Activated T-cell treated with anti-CD3 and anti-CD28 coated beads, Interleukin-2, amount 50 U/mL, for 1 hour (primary cell): ENCODE measurements at places on chromosomes 2 and 18.

DNA sequence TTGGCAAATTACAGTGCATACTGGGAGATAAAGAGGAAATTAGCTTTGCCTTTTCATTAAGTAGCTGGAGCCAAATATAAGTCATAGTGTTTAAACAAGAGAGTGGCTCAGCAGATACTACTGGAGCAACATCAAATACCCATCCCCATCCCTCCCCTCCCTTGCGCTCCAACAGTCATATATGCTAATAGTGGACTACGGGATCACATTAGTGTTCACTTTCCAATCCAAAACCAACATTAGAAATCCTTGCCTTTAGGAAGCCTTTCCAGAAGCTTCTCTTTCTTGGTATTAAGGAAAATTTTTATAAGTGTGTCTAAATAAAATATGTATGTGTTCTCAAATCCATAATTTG, 1669.3 kb downstream of the SUCLG1 start:
- DNase-seq: no peak

- no peak for DNase-seq
Observed at GRCh38 chr2:8438996-8439395, 242.9 kb upstream of the ID2 start.

- no peak for DNase-seq
Observed at GRCh38 chr2:165898381-165898780, 55.2 kb downstream of the TTC21B start.

DNA sequence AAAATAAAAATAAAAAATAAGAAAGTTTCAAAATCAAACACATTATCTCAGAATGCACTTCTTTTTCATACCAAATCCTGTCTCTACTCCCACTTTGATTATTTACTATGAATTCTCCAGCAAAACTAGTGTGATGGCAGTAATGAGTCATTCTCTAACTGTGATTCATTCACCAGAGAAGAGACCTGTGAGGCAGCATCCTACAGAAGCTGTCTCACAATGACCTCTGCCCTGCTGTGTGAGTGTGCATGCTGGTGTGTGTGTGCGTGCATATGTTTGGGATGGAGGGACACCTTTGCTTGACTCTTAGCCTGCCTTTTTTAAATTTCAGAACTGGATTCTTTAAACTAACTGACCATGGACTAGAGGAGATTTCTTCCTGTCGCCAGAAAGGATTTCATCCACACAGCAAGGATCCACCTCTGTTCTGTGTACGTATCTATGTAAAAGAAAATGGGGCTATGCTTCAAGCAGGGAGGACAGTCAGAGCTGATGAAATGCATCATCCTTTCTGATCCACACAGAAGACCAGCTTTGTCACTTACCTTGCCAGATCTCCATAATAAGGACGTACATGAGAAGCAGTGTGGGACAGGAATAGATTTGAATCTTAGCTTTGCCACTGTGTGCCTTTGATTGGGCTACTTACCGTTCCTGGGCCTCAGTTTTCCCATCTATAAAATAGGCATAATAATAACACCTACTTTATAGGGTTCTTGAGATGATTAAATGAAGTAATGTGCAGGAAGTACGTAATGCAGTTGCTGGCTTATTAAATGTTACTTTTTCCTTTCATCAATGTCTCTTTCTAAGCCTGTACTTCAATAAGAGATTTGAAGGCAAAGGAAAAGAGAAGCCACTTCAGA, 31.2 kb downstream of the STAMBP start:
- no peak for DNase-seq

- DNase-seq: no peak
Observed at GRCh38 chr2:41510108-41510507, 537.7 kb upstream of the PKDCC start.

- no peak for DNase-seq
Observed at GRCh38 chr2:121284463-121285449, at the start of gene TFCP2L1. TSS of gene TFCP2L1 (minus strand) at chr2:121285202. CDS start at chr2:121285109, 93 bp downstream.

DNA sequence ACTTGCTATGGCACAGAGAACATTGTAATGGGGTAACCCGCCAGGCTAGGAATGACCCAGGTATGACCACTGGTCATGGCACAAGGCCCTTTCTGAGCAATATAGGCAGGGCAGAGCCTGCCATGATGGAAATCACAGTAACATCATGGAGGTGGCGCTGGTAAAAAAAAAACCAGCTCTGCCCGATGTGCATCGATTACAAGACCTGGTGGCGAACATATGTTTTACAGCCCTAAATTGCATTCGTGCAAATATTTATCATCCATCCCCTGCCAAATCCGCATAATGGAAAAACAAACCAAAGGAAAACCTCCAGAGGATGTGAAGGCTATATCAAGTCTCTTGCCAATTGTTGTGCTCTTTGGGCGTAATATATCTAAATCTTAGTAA, 60.6 kb downstream of the SEMA4F start:
- no peak for DNase-seq

GRCh38 chr18:55101458-55101824, 142.2 kb upstream of the CCDC68 start:
- DNase-seq: no peak

- peak; percentile 8 for DNase-seq
Observed at GRCh38 chr2:20593072-20594034, 57.5 kb downstream of the HS1BP3 start.

- no peak for DNase-seq
Observed at GRCh38 chr2:161190050-161190449, 29.8 kb downstream of the TANK start.

- DNase-seq: no peak
Observed at GRCh38 chr2:172931256-172931894, 144.3 kb upstream of the MAP3K20 start.

DNA sequence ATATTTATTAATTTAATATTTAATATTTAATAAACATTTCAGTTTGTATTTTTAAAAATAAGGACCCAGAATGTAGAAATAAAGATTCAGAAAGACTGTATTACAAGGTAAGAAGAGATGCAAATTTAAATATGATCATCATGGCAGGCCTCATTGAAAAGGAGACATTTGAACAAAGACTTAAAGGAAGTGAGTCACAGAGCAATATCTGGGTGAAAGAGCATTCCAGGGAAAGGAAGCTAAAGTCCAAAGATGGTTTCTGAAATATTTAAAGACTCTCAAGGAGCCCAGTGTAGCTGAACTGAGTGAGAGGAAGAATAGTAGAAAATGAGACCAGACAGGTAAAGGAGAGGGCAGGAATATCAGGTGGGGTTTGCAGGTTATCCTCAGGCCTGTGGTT, 5.9 kb downstream of the SCYGR4 start:
- no peak for DNase-seq

DNA sequence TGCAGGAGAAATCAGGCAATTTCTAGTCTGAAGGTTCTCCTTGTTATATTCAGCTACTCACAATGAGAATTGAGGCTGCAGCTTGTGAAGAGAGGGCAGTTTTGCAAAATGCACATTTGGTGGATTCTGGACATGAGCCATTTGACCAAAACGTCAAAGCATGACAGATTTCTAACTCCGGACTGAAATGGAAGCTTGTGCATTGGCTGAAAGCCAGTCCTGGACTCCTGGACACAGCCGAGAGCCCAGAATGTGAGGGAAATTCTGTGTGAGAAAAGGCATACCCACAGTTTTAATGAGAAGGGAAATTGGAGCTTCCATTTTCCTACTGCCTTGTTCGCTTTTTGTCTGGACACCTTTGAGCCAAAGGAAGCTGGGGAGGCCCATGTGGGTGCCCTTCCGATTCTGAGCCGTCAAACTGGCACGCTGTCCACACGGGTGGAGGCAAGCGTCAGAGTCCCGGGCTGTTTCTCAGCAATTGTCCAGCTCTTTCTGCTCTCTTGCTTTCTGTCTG, 23.7 kb upstream of the ROCK2 start:
- no peak for DNase-seq

DNA sequence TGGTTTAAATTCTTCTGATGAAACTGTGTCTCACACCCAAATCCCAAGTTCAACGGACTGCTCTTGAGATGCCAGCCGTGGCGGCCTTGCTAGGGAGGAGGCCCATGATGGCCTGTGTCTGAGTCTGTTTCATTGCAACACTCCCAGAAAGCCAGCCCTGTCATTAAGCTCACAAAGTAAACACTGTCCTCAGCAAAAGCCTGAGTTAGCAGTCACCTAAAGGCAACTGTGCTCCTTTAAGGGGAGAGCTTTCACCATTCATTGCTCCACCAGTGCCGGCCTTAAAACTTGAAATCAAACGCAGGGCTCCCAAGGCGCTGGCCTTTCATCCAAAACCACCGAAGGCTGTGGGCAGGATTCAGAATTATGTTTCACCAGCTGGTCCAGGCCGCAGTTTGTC, 42.5 kb upstream of the PPP1CB start:
- DNase-seq: no peak

GRCh38 chr2:233407771-233408181, 53.5 kb downstream of the DGKD start:
- no peak for DNase-seq

DNA sequence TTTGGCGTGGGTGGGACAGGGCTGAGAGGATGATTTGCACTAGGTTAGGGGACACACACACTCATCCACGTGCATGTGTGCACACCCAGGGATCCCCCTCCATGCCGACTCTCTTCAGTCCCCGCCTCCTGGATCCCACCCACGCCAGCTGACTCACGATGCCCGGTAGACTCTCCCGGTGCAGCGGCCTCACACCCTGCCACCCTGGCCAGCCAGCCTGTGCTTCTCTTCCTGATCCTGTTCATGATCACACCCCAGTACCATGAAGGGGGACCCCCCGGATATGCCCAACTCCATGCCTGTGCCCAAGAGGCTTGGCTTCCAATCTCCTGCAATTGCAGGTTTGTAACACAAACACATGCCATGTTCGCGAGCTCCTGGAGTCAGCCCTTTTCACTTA, 157.8 kb upstream of the HDAC4 start:
- DNase-seq: no peak

DNA sequence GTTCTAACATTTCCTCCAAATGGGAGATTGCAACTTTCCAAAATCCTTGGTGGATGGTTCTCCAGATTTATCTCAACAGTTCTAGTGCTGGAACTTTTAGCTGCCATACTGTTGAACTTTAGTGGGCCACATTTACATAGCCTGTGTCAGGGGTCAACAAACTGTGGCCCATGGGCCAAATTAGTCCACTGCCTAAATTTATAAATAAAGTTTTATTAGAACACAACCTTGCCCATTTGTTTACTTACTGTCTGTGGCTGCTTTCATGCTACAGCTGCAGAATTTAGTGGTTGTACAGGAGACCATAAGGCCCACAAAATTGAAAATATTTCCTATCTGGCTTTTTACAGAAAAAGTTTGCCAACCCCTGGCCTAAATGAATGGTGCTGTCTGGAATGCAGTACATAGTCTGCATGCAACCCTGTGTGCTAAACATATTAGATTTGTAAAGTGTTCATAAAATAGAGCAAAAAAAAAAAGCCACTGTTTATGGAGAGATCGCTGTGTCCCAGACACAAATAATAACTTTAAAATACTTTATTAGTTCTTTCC, 30.3 kb downstream of the MGAT5 start:
- no peak for DNase-seq

DNA sequence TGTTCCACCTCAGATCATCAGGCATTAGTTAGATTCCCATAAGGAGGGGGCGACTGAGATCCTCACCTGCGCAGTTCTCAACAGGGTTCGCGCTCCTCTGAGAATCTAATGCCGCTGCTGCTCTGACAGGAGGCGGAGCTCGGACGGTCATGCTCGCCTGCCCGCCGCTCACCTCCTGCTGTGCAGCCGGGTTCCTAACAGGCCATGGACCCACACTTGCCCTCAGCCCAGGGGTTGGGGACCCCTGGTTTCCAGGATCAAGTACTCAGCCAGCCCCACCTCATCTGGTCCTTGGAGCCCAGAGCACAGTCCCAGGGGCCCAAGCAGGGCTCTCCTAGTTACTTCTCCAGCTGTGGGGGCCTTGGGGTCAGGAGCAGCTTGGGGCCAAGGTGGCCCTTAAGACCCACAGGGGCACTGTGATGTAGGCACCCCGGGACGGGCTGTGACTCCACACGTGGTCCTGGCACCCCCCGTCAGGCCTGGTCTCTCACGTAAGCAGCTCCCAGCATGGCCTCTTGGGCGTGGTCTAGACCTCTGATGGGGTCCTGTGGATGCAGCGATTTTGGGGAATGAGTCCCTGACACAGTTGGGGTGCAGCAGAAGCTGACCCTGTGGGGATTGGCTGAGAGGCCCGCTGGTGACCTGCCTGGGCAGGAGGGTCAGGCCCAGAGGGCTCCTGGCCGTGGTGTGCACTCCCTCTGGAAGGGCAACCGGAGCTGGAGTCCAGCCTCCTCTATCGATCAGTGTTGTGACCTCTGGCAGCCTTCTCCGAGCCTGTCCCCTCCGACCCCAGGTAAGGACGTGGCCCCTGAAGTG, 28.3 kb upstream of the OTOS start:
- no peak for DNase-seq

- no peak for DNase-seq
Observed at GRCh38 chr2:176595986-176596385, 326.7 kb downstream of the MTX2 start.

DNA sequence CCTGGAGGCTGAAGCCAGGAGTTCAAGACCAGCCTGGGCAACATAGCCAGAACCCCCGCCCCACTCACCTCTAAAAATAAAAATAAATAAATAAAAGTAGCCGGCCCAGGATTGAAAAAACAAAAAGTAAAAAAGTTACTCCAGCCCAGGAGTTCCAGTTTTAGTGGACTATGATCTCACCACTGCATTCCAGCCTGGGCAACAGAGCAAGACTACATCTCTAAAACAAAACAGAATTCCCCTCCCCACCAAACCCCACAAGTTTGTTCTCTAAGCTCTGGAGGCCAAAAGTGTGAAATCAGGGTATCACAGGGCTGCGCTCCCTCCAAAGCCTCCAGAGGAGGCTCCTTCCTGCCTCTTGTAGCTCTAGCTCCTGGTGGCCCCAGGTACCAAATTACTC, 1.7 kb downstream of the D2HGDH start:
- no peak for DNase-seq

- no peak for DNase-seq
Observed at GRCh38 chr18:22628795-22629510, 211.2 kb upstream of the CTAGE1 start.

- DNase-seq: no peak
Observed at GRCh38 chr2:165651233-165651632, 142.8 kb downstream of the GALNT3 start.

DNA sequence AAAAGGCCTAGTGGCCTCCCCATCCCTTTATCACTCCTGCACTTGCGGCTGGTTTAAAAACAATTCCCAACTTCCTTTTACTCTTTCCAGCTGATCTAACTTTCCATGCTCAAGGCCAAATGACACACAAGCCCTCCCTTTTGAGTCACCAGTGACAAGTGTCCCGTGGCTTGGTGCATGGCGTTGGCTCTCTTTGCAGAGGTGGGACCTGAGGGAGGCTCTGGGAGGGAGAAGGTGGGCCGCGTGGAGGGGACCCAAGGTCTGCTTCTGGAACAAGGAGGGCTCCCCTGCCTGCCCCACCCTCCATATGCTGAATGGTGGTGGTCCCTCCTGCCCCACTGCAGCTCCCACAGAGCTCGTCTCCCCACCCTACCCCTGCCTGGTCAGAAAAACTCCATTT, 30.8 kb upstream of the HPCAL1 start:
- DNase-seq: no peak
